Fibroblast of skin of back (primary cell): ENCODE measurements at places on chromosomes 7 and 10.

DNA sequence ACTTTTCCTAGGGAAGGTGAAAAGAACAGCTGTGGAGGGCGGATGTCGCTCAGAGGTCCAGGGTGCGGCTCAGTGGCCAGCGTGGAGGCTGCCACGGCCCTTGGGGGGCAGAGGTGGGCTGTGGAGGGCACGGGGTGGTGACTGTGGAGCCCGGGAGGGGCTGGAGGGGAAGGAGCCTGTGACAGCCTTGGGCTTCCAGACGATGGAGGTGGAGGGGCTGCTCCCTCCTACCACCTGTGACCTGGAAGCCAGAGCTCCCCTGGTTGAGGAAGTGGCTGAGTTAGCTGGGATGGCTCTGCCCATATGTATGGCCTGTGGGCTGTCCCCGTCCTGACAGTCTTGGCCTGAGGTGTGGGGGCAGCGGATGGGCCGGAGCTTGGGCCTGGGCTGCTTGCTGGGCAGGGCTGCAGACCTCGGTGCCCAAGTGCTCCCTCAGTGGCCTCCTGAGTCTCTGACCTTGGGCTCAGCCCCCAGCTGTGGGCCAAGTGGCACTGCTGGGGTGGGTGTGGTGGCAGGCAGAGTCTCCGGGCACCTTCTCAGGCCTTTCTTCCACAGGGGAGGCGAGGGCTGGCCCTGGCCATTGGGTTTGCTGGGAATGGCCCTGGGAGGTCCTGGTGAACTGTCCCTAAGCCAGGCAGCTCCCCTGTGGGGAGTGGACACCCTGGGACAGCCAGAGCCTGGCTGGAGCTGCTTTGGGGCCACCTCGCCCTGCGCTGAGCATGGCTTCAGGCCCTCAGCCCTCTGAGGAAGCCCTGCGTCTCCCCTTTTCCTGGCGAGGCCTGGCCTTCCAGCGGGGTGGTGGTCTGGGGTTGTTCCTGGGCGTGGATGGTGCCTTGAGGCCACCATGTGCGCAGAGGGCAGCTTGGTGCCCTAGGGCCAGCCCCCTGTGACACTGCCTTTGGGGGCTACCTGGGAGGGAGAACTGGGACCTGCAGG lies 3.9 kb downstream of the BRI3 start:
- DNase-seq: no peak

DNA sequence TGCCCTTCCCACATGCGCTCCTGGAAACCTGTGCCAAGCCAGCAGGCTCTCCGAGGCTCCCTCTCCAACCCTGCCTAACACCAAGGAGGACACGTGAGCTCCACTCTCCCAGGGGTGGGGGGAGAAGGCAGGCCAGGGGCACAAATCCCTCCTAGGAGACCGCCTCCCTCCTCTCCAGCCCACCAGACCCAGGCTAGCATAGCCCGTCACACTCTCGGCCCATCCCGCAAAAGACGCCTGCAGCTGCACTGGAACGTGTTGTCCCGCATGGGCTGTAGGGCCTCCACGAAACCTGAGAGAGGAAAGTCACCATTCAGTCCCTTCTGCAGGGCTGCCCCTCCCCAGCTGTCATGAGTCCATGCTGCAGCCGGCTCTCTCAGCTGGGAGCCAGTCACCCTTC lies 126.3 kb downstream of the MAD1L1 start:
- no peak for DNase-seq

- no peak for DNase-seq
Measured at GRCh38 chr10:73768881-73769280, 13.0 kb upstream of the CHCHD1 start.

DNA sequence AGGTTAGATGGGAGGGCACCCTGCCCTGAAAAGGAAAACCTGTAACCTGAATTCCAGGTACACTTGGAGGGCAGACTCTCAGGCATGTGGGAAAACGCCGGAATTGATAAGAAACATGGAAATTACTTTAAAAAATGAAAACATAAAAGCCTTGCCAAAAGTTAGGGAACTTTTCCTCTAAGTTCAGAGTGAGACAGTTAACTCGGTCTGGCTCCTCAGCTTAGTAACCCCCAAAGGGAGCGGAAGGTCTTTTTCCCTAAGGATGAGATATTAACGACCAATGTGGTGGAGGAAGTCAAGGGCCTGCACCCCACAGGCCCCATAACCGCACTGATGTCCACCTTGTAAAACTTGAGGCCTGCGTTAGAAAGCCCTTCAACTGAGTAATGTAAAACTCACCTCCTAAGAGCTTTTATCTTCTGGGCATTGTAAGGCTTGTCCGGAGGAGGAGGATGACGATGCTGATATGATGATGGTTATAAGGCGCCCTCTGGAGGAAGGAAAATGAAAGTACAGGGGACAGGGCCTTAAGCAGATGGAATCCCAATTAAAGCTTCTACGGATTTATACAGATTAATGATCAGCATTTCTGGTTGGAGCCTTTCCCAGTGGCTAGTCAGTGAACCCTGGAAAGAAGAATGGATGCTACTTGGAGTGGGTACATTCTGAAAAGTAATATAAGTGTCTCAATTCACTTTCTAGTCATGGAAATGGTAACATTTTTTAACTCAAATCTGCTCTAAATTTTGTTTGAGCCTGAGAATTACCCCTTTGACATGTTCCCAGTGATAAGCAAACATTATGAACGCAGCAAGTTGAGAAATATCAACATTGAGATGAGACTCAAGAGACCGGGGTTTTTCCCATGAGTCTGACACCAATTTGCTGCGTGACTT lies 694 bp downstream of the COL1A2 start:
- DNase-seq: peak; percentile 87

- DNase-seq: peak; percentile 3
Measured at GRCh38 chr10:107924458-107924857, 760.0 kb upstream of the SORCS1 start.

- no peak for DNase-seq
Measured at GRCh38 chr7:157678501-157678900, 341.7 kb downstream of the DNAJB6 start.

DNA sequence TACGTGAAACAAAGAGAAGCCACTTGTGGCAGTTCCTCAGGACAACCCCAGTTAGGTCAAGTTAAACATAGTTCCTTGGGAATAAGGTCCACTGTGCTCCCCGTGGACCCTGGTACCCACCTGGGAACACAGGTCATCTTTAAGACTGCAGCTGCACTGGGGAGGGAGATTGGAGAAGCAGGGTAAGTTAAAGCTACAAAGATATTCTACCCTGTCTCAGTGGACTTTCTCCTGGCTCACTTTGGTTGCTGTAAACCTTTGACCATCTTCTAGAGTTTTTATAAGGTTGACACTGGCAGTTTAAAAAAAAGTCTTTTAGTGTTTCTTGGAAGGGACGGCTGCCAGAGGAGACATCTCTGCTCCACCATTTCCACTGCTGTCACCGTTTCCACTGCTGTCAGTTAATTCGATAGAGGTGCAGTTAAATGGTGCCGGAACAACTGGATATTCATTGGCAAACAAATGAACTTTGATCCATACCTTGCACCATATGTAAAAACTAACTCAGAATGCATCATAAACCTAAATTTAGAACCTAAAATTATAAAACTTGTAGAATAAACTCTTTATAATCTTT lies 42.5 kb downstream of the LMTK2 start:
- no peak for DNase-seq

DNA sequence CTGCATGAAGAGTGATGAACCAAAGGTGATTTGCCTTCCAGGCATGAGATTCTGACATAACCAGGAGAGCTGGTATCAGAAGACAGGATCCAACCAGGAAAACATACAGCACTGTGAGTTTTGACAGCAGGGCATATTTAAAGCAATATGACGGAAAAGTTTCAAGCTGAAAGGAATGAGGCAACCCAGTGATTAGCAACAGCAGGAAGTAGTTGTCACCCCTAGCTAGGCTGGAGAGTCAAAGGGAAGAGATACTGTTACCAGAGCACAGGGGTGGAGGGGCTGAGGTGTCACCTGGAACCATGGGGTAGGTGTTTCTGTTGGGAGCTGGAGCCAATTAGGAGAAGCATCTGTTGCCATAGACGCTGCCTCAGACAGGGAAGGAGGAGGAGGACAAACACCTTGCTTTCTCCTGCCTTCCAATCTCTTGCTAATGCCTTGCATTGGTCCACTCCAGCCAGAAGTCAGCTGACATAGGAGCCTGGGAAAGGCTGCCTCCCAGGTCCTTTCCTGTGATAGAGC lies 125.4 kb upstream of the SORCS3 start:
- DNase-seq: no peak

GRCh38 chr7:91431601-91432000 lies 167.4 kb downstream of the FZD1 start:
- DNase-seq: no peak

- DNase-seq: no peak
Measured at GRCh38 chr7:31093282-31093681, 41.2 kb downstream of the ADCYAP1R1 start.

DNA sequence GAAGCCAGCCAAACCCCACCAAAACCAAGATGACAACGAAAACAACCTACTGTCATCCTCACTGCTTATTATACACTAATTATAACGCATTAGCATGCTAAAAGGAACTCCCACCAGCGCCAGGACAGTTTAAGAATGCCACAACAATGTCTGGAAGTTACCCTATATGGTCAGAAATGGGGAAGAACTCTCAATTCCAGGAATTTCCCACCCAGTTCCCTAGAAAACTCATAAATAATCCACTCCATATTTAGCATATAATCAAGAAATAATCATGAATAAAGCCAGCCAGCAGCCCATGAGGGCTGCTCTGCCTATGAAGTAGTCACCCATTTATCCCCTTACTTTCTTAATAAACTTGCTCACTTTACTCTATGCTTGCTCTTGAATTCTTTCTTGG lies 20.8 kb downstream of the MICU1 start:
- DNase-seq: peak; percentile 41

DNA sequence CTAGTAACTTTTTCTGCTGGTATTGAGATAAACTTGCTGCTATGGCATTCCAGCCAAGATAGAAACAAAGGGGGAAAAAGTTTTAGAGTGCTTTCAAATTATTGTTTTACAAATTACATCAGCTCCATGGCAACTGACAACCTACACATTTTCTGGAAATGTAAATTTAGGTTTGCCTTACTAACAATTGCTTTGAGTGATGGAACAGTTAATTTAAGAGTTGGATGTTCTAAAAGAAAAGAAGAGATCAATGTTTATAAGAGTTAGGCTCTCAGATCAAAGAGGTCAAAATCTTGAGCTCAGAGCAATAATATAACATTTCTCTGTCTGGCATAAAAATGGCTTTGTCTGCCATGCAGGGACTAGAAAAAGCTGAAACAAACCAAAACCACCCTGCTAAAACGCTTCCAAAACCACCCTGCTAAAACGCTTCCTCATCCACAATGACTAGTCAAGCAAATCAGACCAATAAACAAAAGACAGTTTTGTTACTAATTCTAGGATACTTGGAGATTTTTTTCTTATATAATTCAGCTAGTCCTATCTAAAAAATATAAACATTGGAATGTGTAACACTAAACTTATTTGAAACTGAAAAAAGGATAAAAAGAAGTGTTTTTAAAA lies 32.3 kb downstream of the ORC5 start:
- DNase-seq: no peak

DNA sequence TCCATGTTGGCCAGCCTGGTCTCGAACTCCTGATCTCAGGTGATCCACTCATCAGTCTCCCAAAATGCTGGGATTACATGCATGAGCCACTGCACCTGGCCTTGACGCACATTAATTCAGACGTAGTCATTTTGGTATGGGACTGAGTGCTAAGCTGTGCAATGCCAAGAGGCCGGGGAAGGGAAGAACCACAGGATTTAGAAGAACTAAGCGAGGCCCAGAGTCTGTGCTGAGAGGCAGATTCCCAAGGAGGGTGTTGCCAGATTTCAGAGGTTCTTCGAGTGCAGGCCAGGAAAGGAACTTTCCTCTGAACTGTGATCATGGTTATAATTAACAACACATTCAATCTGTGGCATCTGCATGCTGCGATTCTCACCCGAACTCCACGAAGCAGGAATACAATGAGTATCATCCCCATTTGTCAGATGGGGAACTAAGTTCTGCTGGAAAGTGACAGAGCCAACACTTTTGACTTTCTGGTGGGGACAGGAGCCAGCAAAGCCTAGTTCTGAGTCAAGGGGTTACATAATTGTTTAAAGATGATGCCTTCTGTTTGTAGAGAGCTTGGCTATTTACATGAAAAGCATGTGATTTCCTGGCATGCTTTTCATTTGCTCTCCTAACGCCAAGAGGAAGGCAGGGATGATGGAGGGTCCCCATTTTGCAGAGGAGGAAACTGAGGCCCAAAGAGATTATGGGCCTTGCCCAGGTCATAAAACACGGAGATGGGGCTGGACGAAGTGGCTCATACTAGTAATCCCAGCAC lies 6.2 kb upstream of the ZAN start:
- peak; percentile 84 for DNase-seq

DNA sequence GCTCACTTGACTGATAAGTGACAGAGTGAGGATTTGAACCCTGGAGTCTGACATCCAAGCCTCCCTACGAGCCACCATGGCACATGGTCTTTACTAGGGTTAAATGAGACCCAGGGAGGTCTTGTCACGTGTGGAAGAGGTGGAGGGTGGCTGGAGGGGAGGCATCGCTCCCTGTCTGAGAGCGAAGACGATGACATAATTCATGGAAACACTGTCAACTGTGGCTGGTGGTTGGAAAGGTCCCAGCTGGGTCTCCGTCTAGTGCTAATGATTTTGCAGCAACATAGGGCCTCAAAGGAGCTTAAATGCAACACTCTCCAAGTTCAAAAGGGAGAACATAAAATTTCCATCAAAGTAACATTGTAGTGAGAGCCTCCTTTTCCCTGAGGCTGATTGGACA lies 99.9 kb upstream of the BAIAP2L1 start:
- DNase-seq: no peak

- DNase-seq: peak; percentile 41
Measured at GRCh38 chr7:5528071-5528814, 104.6 kb upstream of the TNRC18 start.

GRCh38 chr10:58334817-58335305 lies at the start of gene UBE2D1:
Gene UBE2D1 (plus strand): TSS chr10:58335006. CDS start chr10:58335202, 196 bp downstream.
- peak; percentile 73 for DNase-seq

- no peak for DNase-seq
Measured at GRCh38 chr7:14303536-14303935, 314.1 kb upstream of the ETV1 start.
